Activated CD8-positive, alpha-beta memory T cell treated with anti-CD3 and anti-CD28 coated beads for 4 hours (primary cell): ENCODE measurements at places on chromosomes 2 and 18.

- DNase-seq: no peak
These were observed 5.0 kb downstream of the SIX3 start for GRCh38 chr2:44946372-44947027.

GRCh38 chr2:85048534-85048933 lies 77.6 kb downstream of the KCMF1 start:
- no peak for DNase-seq

DNA sequence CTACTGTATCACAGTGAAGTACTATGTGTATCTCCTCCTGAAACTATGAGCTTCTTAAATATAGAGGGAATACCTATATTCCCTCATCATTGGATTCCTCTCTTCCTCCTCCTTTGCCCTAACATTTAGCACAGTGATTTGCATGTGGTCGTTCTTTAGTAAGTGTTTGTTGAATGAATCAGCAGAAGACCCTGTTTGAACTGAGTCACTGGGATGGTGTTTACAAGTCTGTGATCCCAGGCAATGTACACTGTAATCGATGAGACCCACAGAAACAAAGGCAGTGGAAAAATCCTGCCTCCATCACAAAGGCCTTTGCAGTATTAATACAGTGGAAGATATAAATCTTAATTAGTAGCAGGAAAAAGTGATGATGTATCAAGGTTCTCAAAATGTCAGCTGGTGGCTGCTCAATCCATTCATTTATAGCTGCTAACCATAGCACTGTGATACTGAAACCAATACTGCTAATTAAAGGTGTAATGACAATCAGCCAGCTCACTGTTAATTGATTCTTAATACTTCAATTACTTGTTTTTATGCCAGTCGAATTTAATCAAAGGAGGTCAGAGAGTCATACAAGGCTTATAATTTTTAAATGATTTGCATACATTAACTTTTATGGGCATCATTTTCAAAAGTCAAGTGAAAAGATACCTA lies 20.8 kb upstream of the MYO3B start:
- no peak for DNase-seq

GRCh38 chr2:119760956-119761275 lies 1.2 kb downstream of the PTPN4 start:
- DNase-seq: no peak

GRCh38 chr18:78822171-78822948 lies 157.3 kb upstream of the SALL3 start:
- DNase-seq: no peak
